ENCODE measurements at places on chromosomes 13 and 19.

GRCh38 chr13:53198017-53198416, 169.4 kb downstream of the OLFM4 start:
- DNase-seq = peak; percentile 40

- no peak for DNase-seq
Measured at GRCh38 chr13:97562962-97563361, 129.0 kb downstream of the RAP2A start.

GRCh38 chr13:77571956-77572355, 36.5 kb downstream of the SCEL start:
- DNase-seq = no peak

DNA sequence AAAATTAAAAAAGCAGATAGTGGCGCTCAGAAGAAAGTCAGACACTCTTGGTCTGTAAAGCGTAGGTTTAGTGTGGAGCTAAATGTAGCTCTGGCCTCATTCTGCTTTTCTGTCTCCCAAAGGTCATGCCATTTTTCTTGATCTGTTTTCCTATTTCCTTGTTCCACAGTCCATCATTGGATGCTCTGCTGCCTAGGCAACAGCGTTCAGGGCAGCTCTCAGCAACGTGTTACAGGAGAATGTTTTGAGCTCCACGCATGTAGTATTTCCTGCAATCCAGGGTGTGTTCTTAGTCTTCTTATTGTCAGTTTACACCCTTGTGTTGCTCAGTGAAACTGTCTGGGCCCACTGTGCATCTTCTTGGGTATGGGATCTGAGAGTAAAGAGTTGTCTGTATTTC, 46.0 kb upstream of the PCDH8 start:
- DNase-seq = no peak

DNA sequence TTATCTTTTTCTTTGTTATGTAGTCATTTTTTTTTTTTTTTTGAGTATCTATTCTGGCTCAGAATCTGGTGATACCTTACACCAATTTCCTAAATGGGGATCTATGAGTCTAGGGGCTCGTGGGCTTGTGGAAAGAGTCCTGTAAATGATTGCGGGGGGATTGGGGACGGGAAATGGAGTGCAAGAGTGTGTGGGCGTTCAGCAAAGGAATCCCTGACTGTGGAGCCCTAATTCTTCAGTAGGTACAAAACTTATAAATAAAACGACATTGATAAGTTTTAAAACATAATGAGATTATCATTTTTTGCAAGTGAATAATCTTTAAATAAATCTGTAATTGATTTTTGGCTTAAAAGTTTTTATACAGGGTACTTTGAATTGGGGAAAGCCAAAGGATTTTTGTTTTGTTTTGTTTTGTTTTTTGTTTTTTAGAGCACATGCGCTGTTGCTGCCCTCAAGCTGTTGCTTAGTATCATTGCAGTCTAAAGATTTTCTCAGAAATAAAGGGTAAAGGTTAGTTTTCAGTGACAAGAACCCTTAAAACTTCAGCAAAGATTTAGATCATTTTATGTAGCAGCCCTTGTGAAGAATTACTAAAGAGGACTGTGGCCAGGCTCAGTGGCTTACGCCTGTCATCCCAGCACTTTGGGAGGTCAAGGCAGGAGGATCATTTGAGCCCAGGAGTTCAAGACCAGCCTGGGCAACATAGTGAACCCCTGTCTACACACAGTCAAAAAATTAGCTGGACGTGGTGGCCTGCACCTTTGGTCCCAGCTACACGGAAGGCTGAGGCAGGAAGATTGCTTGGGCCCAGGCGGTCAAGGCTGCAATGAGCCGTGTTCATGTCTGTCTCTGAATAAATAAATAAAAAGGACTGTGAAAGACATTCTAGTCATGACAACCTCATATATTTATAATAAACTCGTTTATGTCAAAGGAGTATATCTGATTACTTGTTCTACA, 1.7 kb downstream of the ERCC5 start:
- peak; percentile 11 for DNase-seq

GRCh38 chr19:4622695-4623421, 16.5 kb upstream of the TNFAIP8L1 start:
- DNase-seq = no peak

DNA sequence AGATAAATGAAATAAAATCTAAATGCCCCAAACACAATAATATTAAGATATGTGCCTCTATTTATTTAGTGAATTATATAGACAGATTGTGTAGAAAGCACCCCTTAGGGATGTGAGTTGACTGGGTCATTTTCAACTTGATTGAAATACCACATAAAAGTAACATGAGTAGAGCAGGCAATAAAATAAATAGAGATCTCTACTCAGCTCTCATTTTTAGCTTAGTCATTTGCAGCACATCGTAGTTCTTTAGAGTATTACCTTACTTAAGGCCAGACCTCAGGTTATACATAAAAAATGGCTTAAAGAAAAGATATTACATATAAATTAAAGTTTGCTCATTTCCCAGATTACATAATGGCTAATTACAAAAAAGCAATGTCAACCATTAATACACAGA, 1525.6 kb upstream of the PRR20A start:
- DNase-seq = no peak

DNA sequence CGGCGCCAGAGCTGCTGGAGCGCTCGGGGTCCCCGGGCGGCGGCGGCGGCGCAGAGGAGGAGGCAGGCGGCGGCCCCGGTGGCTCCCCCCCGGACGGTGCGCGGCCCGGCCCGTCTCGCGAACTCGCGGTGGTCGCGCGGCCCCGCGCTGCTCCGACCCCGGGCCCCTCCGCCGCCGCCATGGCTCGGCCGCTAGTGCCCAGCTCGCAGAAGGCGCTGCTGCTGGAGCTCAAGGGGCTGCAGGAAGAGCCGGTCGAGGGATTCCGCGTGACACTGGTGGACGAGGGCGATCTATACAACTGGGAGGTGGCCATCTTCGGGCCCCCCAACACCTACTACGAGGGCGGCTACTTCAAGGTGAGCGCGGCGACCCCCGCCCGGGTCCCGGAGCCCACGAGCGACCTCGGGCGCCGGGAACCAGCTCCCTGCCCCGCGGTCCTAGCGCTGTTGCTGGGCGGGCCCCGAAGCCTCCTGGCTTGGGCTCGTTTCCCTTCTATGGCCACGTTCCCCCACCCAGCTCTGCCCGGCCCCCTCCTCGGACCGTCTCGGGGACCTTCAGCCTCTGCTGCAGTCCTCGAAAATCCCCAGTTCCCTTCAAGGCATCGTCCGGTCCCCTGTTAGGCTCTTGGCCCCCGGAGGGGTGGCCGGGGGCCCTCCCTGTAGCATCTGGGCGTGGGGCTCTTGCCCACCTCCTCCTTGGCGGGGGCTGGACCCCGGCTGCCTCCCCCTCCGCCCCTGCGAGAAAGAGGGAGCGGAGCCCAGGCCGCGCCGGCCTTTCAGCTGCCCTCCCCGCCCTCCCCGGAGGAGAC, at the start of gene CDC34:
TSS of gene CDC34 (plus strand) at position 8 of the 808 bp plus-strand sequence. CDS start at position 180, 172 bp downstream.
- DNase-seq = no peak

All from SHP77 treated with DMSO at 0.1 percent for 48 hours (cell line).